ENCODE measurements at places on chromosomes 4 and X. TPM values are rescaled to one million over a fixed set of nuclear protein-coding genes. Genes with fewer than 3 reads are reported as not detected.

QRFPR gene
- total RNA-seq = not detected

SSX4B gene
- not detected for total RNA-seq

BRS3 gene
- not detected for total RNA-seq

AREG gene
- total RNA-seq = 13.4 TPM
